ENCODE measurements at places on chromosomes 16 and 17.

DNA sequence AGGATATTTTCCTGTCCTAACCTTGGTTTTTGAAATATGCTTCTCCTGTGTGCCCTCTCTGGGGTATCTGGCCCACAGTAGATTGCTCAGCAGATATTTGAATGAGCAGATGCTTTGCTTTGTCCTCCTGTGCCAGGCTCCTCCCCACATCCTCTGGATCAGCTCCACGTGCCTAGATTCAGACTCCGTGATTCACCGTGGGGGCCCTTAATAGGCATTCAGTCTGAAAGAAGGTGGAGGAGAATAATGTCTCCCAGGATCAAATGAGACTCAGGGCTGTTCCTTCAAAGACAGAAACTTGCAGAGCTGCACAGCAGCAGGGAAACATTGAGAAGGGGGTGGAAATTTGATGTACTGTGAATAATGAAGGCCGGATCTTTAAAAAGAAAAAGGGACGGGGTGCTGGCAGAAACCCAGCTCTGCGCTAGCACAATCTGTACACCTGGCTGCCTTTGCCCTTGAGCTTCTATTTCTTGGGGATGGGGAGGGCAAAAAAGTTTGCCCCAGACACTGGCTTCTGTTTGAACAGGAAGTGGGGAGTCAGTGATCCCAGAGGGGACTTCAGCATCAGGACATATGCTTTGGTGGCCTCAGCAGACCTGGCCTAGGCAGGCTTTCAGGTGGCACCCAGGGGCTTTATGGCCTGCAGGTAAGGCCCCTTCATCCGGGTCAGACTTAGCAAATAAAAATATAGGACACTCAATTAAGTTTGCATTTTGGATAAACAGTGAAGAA, 15.9 kb upstream of the SLC12A3 start:
- DNase-seq, result no peak

DNA sequence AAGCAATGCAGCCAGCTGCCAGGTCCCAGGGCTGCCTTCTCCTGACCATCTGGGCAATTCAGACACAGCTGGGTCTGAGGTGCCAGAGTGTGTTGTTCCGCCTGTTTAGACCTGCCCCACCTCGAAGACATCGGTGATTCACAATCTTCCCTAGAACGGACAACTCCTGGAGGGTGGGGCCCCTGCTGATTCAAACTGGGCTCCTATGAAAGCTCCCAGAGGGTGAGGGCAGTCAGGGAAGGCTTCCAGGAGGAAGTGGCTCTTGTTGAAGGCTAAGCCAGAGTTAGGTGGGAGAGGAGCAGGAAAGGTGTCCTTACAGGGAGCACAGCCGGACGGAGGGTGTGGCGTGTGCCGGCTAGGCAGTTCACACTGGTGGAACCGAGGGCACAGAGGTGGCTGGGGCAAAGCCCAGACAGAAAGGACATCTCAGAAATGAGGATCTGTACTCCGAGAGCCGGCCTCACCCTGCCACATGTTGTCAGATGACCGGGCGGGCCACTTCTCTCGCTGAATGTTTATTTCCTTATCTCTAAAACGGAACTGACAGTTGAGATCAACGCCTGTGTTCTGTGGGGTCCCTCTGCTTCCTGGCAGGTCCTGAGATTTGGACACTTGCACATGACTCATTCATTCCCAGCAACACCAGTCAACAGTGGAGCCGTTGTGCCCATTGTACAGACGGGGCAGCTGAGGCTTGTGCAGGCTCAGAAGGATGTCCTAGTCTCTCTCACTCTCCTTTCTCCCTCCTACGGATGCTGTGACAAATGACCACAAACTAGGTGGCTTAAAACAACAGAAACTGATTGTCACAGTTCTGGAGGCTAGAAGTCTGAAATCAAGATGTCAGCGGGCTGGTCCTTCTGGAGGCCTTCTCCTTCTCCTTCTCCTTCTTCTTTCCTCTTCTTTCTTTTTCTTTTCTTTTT, 26.9 kb upstream of the LITAF start:
- no peak for DNase-seq

DNA sequence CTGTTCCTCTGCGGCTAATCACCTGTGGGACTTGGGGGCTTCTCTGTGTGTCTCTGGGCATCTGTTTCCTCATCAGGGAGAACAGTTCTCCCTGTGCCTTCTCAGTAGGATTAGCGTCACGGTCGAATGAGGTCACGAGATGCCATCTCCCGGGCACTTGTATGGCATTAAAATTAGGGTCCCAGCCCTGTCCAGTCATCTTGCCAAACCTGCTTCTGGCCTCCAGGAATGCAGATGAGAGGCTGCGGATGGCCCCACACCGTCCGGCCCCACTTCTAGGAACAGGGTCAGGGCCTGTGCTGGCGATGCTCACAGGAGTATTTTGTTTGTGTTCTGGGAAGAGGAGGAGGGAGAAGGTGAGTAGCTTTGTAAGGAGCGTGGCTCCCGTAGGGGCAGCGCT, 58.5 kb downstream of the OR1D5 start:
- no peak for DNase-seq

DNA sequence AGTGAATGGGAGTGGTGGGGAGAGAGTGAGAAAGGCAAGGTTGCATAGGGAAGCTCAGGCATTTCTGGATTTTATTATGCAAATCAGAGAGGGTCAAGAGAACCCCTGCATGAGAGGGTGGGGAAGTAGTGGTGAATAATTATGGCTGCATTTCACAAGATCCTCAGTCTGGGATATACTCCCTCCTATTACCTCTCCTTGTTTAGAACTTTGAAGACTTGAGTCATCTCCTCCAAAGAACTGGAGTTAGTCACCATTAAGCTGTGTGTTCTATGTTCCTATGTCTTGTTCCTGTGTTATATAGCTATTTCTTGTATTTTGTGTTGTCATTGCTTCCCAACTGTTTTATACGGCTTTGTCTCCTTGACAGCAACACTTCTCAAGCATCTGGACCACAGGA, 18.4 kb downstream of the SOX9 start:
- no peak for DNase-seq

DNA sequence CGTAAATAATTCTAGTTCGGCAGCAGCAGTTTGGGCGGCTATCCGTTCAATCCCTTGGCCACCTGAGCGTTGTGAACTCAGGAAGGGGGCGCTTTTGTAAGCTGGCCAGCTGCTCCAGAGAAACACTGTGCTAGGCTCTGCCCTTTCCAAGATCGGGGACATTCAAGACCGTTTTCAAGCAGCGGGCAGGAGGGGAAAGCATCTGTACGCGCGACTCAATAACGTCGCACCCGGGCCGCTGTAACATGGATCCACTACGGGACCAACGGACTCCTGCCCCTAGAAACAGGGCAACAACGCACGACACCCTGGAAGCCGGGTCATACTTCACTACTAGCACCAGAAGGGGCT, 463 bp downstream of the TOP2A start:
- no peak for DNase-seq

DNA sequence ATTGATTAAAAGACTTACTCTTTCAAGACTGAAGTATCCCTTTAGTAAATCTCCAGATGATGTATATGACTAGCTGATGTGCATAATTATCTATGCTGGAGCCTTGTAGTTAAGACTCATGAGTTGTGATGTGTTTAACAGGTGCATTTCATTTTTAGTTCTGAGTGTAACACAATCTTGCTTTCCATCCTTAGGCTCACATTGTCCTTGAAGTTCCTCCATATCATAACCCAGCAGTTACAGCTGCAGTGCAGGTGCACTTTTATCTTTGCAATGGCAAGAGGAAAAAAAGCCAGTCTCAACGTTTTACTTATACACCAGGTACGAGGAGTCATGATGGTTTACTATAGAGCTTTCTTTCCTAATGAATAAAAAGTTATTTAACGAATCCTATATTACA, 52.9 kb downstream of the ESRP2 start:
- DNase-seq, result no peak

DNA sequence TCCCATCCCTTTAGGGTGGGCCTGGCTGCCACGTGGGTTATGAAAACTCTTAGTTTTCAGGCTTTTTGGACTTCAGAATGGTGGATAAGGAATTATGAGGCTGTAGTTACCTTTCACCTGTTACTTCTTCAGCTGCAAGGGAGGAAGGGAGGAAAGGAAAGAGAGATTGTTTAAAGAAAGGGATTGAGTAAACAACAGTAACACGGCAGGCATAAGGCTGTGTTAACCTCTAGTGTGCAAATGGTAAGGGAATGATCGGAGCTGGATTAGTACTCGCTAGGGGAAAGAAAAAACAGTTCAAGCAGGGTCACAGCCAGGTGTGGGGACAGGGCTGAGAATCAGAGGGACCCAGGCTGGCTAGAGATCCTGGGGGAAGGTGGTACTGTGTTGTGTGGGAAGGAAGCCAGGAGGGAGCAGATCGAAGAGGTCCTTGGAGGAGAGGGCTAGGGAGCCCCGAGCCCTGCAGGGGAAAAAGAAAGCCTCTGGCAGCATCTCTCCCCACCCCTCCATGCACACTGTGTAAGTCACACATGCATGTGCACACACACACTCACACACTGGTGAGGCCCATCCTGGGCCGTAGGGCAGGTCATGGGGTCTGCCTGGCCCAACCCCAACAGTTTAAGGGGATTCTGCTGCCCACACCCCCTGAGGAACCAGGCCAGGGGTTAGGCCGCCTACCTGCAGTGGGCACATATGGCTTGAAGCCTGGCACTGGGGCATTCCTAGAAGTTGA, 49.7 kb downstream of the SNX20 start:
- DNase-seq, result no peak

GRCh38 chr17:58595194-58595792, 80.9 kb upstream of the MTMR4 start:
- no peak for DNase-seq

GRCh38 chr16:81707411-81708265, 71.5 kb upstream of the PLCG2 start:
- DNase-seq, result no peak

DNA sequence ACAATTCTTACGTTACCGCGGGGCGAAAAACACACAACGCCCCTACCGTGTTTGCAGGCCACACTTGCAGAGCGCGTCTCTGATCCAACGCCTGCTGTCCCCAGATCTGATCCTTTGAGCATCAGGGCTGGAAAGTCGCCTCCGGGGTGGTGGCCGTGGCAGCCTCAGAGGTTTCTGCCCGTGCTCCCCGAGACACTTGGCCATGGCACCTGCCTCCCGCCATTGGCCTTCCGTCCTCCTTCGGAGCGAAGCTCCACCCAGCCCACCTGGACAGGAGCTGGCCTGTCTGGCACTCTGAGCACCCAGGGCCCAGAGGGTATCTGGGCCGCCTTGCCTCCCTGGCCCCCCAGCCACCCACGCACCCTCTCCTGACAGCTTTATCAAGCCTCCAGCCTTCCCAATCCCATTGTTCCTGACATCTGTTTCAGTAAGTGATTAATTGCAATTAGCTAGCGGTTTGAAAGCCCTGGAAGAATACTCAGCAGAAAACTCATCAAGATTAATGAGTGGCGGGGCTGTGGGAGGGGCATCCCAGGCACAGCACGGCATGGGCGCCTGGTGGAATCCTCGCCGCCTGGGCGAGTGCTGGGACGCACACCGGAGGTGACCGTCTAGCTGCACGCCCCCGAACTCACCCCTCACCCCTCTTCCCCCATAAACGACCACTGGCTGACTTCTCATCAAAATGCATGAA, 181.5 kb upstream of the GSE1 start:
- no peak for DNase-seq

DNA sequence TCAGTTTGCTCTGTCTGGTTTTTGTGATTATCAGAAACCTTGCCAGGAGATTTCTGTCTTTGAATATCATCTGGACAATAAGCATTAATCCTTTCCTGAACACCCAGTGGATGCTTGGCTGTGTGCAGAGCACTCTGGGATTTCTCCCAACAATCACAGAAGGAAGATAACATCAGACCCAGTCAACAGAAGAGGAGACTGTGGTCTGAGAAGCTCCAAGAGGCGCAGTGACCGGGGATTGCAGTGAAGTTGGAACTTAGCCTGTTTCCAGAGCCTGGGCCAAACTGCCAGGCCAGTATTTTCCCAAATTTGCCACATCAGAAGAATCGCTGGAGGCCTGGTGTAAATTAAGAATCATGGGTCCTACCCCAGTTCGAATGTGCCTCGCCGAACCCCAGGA, 264.7 kb downstream of the C16orf95 start:
- no peak for DNase-seq

Data from activated CD4-positive, alpha-beta T cell treated with anti-CD3 and anti-CD28 coated beads, Interleukin-2, amount 50 U/mL, for 24 hours (primary cell).